ENCODE measurements at places on chromosomes 4 and X.

DNA sequence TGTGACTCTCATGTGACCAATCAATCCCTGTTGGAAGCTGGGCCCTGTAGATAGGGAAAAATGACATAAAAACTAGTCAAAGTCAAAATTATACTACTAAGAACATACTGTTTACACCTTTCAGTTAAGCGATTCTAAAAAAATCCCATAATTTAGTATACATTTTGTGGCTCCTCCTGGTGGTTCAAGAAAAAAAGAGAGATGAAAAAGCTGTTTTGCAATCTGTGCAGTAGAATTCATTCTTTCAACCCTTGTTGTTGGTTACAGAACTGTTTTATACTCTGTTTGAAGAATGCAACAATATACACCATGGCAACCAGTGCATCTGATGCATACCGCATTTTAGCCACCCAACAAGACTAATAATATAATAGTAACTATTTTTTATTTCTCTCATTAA, 66.8 kb upstream of the ANK2 start:
- no peak for DNase-seq

GRCh38 chr4:143514497-143514896, 995 bp downstream of the SMARCA5 start:
- no peak for DNase-seq

DNA sequence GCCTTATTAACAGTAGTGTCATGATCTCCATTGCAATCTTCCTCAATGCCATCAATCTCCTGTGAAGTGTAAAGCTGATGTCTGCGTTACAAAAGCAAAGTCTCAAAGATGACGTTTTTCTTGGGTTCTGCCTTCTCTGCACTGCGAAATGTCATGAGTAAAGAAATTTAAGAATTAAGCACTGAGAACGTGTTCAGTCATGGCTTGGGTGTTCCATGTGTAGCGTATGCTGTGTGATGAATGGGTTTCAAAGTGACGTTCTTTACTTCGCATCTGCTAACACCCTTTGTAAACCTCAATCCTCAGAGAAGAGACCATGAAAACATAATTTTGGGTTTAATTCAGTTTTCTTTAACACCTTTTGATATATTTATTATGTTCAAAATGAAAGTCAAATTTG, 999 bp downstream of the NAP1L5 start:
- no peak for DNase-seq

DNA sequence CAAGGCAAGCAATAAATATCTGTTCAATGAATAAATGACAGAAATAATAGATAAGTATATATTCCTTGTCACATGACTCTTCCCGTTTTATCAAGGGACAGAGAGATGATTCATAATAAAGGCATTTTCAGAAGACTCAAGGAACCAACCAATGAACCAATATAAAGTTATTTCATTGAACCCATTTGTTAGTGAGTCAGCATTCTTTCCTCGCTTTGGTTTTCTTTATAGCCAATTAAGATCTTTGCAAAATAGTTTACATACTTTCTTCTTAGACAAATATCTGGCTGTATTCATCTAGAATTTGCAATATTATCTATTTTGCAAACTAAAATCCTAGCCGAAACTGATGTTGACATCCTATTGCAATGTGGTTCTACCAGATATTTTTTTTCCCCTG, 269.4 kb downstream of the IL15 start:
- DNase-seq = no peak

- DNase-seq = no peak
These were observed 80.2 kb downstream of the TMEM156 start for GRCh38 chr4:38952017-38952416.

All from NCI-H2029 treated with DMSO at 0.1 percent for 48 hours (cell line).